ENCODE measurements at places on chromosomes 11 and 22.

- no peak for DNase-seq
These were observed 2.1 kb upstream of the RTCB start for GRCh38 chr22:32414191-32414590.

GRCh38 chr11:15579287-15580001, 464.7 kb downstream of the INSC start:
- no peak for DNase-seq

GRCh38 chr11:82906236-82906635, 4.7 kb downstream of the DDIAS start:
- peak; percentile 72 for DNase-seq

DNA sequence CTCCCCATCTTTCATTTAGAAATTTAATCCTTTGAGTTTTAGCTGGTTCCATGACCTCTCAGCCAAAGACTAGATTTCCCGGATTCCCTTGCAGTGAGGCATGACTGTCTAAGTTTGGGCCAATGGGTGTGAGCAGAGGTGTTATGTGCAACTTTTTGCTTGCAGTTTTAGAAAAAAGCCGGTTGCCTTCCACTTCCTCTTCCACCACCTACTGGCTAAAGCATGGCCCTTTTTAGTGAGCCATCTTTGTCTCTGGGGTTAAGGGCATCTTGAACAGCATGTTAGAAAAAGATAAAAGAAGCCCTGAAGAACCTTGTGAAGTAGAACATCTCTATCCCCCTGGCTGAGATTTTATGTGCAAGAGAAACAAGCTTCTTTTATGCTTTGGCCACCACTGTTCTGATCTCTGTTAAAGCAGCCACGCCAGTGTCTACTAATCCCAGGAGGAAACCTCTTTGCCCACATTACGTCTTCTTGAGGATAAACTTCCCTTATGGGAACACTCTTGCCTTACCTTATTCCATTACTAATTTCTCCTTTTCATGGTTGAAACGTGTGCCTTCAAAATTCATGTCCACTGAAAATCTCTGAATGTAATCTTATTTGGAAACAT, 279.9 kb downstream of the TENM4 start:
- DNase-seq, result peak; percentile 48
